CD4-positive, alpha-beta T cell treated with Interferon gamma for 1 hour (primary cell): ENCODE measurements at places on chromosomes 6 and 20.
A peak's percentile ranks its signal among the peaks of the same experiment; 100 is the strongest.

- no peak for DNase-seq
These were observed 2.5 kb upstream of the TNFRSF6B start for GRCh38 chr20:63693733-63694583.

- DNase-seq: no peak
These were observed 39.5 kb upstream of the CHD6 start for GRCh38 chr20:41657655-41658054.

DNA sequence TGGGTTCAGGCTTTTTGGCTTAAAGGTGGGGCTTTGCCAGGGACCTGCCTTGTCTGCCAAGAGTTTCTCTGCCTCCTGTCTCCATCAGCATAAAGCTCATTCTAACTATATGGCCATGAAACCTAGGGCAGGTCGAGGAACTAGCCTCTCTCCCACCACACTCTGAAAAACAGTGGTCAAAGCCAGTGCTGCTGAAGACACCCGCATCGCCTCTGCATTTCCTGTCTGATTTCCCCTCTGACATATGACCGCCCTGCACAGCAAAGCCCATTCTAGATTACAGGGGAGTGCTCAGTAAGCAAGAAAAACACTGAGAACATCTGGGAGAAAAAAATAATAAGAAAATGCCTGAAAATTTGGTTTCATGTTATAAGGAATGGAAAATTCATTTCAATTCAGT is 573.6 kb downstream of the PRKN start:
- no peak for DNase-seq

GRCh38 chr6:14634072-14634471 is 516.5 kb downstream of the CD83 start:
- no peak for DNase-seq

DNA sequence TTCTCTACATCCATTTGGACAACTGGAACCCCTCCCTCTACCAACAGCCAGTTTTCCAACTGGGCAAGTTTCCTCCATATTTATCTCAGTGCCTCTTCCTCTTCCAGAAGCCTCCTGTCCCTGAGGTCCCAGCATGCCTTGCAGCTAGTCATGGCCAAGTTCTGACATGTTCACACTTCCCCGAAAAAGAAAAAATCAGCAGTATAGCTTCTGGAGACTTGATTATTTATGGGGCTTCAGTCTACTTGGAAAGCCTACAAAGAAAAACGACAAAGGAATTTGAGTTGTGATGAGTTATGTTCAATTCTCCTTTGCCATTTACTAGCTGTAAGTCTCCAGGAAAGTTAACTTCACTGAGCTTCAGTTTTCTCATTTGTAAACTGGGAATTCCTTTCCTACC is 406.5 kb downstream of the MAFB start:
- DNase-seq: no peak

GRCh38 chr20:53444401-53445149 is 149.1 kb downstream of the ZNF217 start:
- no peak for DNase-seq

DNA sequence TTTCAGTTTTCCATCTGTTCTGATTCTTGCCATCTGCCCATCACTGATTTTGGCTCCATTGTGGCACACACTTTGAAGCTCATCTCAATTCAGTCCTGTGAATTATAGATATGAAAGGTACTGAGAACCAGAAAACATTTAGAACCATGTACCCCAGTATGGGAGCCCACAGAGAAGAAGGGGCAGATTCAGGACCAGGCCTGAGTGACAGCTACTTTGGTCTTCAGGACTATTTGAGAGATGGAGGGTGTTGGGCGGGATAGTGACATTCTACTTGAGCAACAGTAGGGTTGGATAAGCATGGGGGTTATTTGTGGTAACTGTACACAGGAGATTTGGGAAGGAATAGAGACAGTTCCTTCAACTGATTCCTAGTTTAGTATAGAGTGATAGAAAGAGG is 259.2 kb upstream of the MANEA start:
- DNase-seq: no peak

GRCh38 chr6:56902641-56903464 is 52.1 kb upstream of the BEND6 start:
- no peak for DNase-seq

GRCh38 chr6:44011350-44011920 is 115.8 kb downstream of the MRPL14 start:
- DNase-seq: no peak

DNA sequence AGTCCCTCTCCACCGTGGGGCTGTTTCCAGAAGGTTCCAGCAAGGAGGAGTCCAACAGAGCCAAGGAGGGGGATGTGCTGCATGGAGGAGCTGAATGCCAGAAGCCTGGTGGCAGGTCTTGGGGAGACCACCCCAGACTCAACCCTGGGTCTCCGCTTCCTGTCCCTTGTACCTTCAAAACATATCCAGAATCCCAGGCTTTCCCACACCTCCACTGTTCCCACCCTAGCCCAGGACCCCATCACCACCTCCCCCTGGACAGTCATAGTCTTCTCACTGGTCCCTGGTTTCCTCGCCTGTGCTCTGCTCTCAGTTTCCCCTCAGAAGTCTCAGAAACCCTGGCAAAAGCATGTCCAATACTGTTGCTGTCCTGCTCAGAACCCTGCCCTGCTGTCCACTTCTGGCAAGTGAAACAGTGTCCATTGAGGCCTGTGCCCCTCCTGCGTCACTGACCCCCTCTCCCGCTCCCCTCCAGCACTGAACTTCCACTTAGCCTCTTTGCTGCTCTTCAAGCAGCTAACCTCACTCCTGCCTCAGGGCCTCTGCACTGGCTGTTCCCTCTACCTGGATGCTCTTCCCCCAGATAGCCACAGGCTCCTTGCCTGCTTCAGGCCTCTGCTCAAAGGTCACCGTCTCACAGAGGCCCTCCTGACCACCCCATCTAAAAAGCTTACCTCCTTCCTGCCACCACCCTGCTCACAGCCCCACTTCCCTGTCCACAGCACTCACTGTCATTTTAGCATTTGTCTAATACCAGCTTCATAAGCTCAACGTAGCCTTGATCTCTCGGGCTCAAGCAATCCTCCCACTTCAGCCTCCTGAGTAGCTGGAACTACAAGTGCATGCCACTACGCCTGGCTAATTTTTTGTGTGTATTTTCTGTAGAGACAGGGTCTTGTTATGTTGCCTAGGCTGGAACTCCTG is 169.2 kb downstream of the GRM4 start:
- no peak for DNase-seq

- no peak for DNase-seq
These were observed 168.4 kb upstream of the AHI1 start for GRCh38 chr6:135665935-135666334.

- no peak for DNase-seq
These were observed 22.3 kb downstream of the PPP1R14C start for GRCh38 chr6:150165020-150165702.

DNA sequence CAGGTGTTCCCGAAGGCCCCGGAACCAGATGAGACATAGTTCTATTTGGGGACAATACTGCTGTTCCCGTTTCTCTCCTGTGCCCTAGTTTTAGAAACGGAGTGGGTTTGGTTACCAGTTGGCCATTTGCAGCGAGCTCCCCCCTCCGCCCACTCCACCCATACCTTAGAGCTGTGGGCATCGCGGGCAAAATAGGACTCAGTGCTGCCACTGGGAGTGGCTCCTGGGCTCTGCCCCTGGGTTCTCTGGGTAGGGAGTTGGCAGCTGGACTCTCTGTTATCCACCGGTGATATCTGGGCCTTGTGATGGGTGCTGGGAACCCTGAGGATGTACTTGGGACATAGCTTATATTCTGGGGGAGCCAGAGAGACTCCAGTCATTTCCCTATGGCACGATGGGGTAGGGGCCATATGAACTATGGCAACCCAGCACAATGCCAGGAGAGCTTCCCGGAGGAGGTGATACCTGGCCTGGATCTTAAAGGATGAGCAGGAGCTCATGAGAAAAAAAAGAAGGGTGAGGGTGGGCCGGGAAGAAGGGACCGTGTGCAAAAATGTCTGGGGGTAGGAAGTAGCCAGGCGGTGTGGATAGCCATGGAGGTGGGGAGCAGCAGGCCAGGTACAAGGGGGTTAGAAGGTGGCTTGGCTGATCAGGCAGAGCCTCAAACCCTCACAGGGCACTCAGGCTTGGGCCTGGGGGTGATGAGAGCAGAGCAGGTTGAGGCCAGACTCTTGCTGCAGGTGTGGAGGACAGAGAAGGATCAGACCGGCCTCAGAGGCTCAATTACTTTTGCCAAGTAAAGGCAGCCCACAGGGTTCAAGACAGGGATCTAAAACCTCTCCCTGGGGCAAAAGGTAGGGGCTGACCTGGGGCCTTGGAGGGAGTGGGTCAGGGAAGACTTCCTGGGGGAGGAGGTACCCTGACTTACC is 9.6 kb downstream of the SRC start:
- DNase-seq: no peak

- DNase-seq: no peak
These were observed 501.4 kb downstream of the BCKDHB start for GRCh38 chr6:80607811-80608391.

DNA sequence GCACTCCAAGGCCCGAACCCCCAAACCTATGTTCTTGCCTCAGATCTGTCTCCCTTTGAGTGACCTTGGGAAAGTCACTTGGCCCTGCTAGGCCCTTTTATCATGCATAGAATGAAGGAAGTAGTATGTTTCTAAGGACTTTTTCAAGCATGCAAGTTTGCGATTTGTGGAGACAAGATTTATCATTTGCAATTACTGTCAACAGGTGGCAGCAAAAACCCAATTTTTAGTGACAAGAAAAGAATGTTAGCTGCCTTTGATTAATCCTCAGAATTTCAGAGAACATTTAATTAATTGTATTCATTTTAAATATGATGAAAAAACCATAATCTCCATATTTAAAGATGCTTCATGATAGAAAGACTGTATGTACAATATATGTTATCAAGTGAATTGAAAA is 28.3 kb upstream of the PREP start:
- DNase-seq: no peak

- no peak for DNase-seq
These were observed 24.9 kb upstream of the LAMA4 start for GRCh38 chr6:112279031-112279935.

GRCh38 chr6:37624606-37625574 is 72.8 kb downstream of the MDGA1 start:
- DNase-seq: no peak

- DNase-seq: no peak
These were observed 40.7 kb upstream of the SLC2A12 start for GRCh38 chr6:134093007-134093573.

DNA sequence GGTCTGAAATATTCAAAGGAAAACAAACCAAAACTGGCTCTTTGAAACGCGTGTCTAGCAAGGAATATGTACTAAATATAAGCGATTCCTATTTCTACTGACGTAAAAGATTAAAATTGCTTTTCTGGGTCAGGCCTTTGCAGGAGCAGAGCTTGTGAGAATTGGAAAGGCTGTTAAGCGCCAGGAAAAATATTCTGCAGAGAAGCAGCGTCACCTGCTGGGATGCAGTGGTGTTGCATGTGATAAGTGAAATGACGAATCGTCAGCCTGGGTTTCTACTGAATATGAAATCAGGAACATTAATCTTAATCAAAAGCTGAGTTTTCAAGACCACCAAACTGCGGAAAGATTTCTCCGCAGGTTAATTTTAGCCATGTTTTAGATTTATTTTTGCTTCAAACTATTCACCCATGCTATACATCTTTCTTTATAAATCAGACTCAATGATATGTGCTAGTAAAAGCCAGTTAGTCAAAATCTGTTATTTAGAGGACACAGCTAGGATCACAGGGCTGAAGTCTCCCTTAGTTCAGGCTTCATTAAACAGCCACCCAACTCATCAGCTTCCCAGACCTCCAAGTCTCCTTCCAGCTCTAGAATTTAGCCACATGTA is 67.4 kb downstream of the ALDH8A1 start:
- peak; percentile 14 for DNase-seq

GRCh38 chr20:6178537-6178936 is 55.7 kb upstream of the FERMT1 start:
- no peak for DNase-seq

DNA sequence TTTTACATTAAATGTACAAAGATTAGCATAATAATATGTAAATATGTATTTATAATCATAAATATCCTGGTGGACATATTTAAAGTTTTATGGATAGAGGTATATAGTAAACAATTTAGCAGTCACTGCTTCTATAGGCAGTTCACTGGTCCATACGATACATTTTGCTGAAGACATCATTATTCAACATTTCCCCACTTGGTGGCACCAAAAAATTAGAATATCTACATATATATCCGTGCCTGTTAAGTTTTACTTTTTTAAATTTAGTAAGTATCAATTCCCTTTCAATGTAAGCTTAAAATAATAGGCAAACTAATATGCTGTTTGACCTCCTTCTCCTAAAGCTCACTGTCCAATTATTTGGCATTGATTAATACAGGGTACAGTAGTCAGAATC is 64.2 kb downstream of the LMBRD1 start:
- no peak for DNase-seq

- no peak for DNase-seq
These were observed 37.4 kb upstream of the HDAC2 start for GRCh38 chr6:114008331-114008730.

DNA sequence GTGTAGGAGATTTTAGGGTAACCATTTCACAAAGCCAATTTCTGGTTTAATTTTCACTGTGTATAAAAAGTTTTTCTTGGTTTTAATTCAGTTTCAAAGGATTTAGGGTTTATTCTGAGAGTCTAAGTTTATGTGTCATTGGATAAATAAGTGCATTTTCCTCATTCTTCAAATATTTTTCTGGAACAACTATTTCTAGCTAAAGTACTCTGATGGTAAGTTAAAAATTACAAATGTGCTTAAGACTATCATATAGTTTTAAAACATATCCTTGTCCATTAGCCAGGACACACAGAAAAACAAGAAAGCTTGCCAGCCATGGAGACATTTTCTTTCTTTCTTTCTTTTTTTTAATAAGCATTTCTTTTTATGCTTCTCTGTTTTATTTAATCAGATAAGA is 333.0 kb downstream of the RFPL4B start:
- DNase-seq: no peak

GRCh38 chr20:49560186-49560585 is 7.8 kb downstream of the PTGIS start:
- no peak for DNase-seq

DNA sequence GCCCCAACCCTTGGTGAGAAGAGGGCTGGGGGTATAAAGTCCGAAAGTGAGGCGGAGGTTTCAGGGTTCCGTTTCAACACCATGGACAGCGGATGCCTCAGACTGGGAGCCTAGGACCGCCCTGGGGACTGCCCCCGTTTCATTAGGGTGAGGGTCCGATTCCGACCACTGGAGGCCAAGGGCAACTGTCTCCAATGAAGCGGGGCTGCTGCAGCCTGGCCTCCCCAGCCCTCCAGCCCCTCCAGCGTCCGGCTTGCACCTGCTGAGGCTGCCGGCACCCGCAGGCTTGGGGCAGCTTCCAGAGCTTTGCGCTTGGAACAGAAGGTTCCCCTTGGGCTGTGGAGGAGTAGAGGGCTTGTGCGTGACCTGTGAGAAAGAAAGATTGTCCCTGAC is 39.9 kb downstream of the YTHDF1 start:
- DNase-seq: no peak

- no peak for DNase-seq
These were observed 37.4 kb upstream of the FAM83C start for GRCh38 chr20:35329435-35330139.

DNA sequence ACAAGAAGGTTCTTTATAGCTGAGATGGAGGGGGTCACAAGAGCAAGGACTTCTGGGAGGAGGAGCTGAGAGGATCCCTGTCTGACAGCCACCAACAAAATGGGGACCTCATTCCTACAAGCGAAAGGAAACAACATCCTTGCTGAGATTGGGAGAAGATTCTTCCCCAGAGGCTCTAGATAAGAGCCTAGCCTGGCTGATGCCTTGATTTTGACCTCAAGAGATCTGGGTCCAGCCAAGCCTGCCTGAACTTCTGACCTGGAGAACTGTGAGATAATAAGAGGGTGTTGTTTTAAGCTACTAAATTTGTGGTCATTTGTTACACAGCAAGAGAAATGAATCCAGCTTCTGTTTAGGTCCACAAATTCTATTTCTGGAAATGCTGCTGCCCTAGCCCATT is 75.4 kb upstream of the SLC4A11 start:
- DNase-seq: no peak
